ENCODE measurements at places on chromosomes 5 and 9. TPM values are rescaled to one million over a fixed set of nuclear protein-coding genes. Genes with fewer than 3 reads are reported as not detected.

- DNase-seq = no peak
These were observed 27.1 kb downstream of the NKD2 start for GRCh38 chr5:1035421-1036405.

GRCh38 chr5:157915638-157916037 is 56.7 kb upstream of the CLINT1 start:
- no peak for DNase-seq

- DNase-seq = no peak
These were observed 32.4 kb downstream of the NEK6 start for GRCh38 chr9:124290053-124290591.

- DNase-seq = no peak
These were observed 219.5 kb upstream of the RASA1 start for GRCh38 chr5:87048156-87048555.

DNA sequence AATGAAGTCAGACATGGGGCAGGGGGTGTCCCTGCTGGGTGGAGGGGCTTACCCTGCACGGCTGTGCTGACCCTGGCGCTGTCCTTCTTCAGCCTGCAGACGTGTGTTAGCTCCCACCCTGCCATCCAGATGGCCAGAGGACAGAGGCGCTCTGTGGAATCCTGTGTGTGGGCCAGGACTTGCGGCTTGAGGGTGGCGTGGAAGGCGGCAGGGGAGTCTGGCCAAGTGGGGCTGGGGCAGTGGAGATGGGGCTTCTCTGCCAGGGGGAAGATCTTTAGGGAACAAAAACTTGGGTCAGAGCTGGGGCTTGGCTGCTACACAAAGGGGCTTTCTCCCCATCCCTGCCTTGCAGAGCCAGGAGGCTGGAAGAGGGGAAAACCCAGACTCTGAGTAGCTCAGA is 46.5 kb upstream of the SYNPO start:
- no peak for DNase-seq

Gene CTSV
- total RNA-seq = not detected

GRCh38 chr5:149860801-149861322 is 83.7 kb downstream of the PDE6A start:
- peak; percentile 45 for DNase-seq
